Muscle of back (tissue), 13 donors: ENCODE measurements at places on chromosomes 6 and 20.

DNA sequence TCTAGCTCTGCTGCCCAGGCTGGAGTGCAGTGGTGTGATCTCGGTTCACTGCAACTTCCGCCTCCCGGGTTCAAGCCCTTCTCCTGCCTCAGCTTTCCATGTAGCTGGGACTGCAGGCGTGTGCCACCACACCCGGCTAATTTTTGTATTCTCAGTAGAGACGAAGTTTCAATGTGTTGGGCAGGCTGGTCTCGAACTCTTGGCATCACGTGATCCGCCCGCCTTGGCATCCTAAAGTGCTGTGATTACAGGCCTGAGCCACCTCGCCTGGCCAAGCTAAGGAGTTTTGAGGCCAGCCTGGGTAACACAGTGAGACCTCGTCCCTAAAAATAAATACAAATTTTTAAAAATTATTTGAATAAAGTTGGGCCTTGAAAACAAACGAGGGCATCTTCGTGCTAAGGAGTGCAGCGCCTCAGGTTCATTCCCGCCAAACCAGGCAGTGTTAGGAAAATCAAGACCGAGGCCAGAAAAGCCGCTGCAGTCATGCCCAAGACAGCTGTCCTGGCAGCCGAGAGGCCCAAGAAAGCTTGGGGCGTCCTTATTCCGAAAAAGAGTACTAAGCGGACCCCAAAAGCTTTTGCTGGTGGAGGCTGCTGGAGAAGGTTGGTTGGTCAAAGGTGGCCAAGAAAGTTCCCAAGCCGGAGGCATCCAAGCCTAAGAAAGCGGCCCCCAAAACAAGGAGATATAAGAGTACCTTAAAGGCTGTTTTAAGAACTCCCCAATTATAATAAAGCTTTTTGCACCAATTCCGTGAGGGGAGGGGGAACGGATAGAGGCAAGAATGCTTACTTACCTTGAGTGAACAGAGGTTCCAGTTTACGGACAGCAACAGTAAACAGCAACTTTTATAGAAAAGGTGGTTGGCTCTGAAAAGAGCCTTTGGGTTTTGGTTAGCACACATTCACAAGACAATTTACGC is 109.0 kb downstream of the HFE start:
- peak; percentile 36 for DNase-seq

- DNase-seq: peak; percentile 82
Measured at GRCh38 chr6:70956451-70957283, at the start of gene B3GAT2. Gene B3GAT2 (minus strand): TSS chr6:70957060. CDS start chr6:70956429, 631 bp downstream.

GRCh38 chr6:149196091-149196490 is 121.4 kb upstream of the TAB2 start:
- no peak for DNase-seq

GRCh38 chr6:83193747-83194566 is 800 bp downstream of the RWDD2A start:
- DNase-seq: peak; percentile 47

DNA sequence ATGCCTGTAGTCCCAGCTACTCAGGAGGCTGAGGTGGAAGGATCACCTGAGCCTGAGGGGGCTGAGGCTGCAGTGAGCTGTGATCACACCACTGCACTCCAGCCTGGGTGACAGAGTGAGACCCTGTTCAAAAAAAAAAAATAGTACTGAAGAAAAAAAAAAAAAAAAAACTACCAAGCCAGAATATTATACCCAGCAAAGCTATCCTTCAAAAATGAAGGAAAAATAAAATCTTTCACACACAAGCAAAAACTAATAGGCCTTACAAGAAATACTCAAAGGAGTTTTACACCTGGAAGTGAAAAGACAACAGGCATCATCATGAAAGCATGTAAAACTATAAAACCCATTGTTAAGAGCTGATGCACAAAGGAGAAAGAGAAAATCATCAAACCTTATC is 37.5 kb upstream of the SRSF6 start:
- no peak for DNase-seq

DNA sequence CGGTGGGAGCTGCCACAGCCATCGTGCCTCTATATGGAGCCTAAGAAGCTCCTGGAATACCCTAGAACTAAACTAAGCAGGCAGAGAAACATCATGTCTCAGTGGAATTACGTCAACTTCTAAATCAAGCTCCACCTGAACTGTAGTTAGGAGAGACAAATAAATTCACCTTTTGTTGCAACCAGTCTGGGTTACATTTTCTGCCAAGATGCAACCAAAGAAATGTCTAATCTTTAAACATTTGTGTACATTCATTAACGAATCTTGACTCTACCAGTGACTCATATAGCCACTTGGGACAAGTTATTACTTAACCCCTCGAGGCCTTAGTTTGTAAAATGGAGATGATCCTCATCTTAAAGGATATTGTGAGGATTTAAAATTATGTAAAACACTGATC is 8.9 kb downstream of the PTPRK start:
- DNase-seq: no peak

DNA sequence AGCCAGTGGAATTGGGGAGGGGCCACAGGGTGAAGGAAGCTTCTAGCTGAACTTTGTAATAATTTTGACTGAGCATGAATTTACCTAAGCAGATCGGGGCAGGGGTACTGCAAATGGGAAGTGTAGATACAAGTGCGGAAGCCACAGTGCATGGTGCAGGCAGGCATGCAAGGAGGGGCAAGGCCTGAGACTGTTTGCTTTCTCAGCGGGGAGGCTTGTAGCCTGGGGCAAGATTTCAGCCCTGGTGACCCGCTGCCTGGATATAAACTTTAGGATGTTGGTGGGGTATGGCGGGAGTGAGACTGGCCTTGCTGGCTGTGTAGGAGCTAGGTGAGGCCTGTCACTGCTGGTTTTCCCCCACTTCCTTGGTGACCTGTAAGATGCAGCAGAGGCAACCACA is 266.4 kb upstream of the PREP start:
- no peak for DNase-seq

GRCh38 chr6:64090352-64090751 is 454.8 kb downstream of the PHF3 start:
- DNase-seq: no peak

GRCh38 chr20:2742431-2742830 is 49.9 kb downstream of the EBF4 start:
- DNase-seq: no peak
